ENCODE measurements at places on chromosomes 1 and 21.

- no peak for DNase-seq
Measured at GRCh38 chr1:157007306-157007705, 38.2 kb downstream of the ARHGEF11 start.

DNA sequence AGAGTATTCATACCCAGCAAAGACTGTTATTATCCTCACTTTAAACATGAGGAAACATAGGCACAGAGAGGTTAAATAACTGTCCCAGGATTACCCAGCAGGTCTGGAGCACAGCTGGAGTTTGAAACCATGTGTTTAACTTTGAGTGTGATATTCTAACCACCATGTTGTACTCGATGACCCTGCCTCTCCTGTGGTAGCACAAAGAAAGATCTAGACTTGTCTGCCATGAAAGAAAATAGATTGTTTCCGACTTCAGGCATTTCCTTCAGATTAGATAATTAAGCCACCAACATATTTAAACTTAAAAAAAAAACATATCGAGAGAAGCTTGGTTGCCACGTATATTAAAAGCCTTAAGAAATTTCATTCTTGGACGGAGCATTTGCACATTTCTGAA is 104.6 kb upstream of the RUNX1 start:
- DNase-seq, result peak; percentile 43

DNA sequence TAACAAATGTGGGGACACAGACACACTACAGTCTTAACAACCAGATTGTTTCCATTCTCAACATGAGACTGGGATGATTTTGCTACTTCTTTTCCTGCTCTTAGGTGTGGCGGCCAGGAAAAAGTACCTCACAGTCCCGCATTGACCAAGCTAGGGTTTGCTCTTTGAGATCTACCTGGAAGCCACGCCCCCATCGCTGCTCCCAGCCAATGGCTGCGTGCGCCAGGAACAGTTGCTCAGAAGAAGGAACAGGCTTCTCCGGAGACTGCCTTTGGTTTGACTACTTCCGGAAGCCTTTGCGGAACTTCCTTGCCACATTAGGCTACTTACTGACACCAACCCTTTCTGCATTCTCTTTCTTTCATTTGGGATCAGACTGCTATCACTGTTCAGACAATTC is 44.2 kb upstream of the PLD5 start:
- no peak for DNase-seq

DNA sequence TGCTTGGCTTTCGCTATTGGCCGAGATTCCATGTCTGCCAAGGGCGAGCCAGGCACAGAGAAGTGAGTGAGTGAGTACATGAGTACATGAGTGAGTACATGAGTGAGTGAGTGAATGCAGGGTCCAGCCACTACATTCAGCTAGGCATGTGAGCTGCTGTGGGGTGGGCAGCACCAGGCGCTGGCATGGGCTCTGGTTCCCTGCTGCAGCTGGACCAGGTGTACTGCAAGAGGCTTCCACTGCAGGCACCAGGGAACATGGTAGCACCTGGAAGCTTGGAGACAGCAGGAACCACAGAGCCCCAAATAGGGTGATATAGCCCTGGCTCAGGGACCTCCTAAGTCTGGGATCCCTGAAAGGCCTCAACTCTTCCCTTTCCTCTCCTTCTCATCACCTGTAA is 330.2 kb downstream of the USP25 start:
- DNase-seq, result no peak

DNA sequence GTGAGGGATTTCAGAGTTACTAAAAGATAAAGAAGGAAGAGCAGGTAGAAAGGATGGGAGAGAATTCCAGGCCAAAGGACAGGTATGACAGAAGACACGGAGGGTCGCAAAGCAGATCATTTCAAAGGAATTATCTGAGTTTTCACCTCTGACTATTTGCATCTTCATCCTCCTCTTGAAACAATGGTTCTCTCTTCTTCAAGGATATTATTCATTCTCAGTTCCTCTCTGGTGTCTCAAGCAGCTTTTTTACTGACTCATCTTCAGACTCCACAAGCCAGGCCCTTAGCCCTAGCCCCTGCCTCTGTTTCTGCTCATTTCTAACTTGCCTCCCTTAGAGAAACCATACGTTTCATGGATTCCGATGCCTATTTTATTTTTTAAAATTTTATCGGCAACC is 15.0 kb downstream of the DDX59 start:
- DNase-seq, result no peak
